ENCODE measurements at places on chromosomes 2 and 18. TPM values are rescaled to one million over a fixed set of nuclear protein-coding genes. Genes with fewer than 3 reads are reported as not detected.
A peak's percentile ranks its signal among the peaks of the same experiment; 100 is the strongest.

- no peak for DNase-seq
- no peaks in the 10 kb centered on the region for H3K36me3 ChIP-seq
- H3K27ac ChIP-seq = no peak overlapping the region
- H3K27me3 ChIP-seq = no peaks in the 10 kb centered on the region
Measured at GRCh38 chr2:128769457-128770142, 450.9 kb upstream of the HS6ST1 start.

LHCGR gene
- total RNA-seq = not detected

DNA sequence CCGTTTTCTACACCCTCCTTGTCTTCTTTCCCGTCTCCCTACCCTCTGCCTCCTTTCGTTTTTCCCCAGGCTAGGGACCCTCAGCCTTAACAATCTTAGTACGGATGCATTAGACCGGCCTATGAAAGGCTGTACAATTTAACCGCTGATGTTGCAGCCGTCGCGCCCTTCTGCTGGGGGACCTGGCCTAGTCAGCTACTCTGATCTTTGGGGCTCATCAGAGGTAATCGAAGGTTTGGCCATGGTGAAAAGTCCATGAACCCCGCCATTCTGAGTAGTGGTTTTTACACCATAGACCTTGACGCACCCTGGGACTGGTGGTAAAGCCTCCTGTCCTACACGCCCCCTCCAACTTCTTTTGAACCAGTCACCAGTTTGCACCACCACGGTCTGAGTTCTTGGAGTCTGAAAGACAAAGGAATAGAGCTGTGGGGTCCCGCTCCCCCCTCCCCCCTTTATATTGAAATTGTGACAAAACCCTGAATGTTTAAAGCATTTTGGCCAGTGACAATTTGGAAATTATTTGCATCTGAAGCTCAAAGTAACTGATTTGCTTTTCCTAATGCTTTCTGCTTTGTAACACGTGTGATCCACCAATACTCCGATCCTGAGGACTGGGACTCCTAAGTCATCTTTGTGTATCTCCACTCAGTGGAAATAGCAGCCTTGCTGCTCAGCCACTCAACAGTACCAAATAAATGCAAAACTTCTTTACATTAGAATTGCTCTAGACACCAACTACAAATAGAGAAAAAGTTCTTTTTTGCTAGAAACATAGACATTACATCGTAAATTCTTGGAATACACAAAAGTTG lies 642 bp upstream of the SRSF7 start:
- no peaks in the 10 kb centered on the region for H3K27me3 ChIP-seq
- peak overlapping the region; percentile 83 for H3K4me3 ChIP-seq
- H3K36me3 ChIP-seq = peaks cover 30% of the 10 kb centered on the region
- H3K4me1 ChIP-seq = peaks cover 33% of the 10 kb centered on the region

DNA sequence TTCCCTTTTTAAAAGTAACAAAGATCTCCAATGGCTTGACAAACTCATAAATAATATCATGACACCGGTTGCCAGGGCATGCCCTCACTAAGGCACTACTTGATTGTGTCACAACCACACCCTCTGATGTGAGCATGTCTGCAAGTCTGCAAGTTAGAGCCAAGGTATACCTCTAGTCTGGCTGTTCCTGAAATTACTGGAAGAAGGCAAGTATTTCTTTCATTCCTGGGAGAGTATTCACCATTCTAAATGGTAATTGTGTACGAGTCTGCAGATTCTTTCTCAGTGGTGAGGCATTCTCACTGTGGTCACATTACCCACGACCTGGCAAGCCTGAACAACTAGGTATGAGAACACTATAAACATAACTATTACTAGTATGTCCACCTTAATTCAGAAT lies 25.7 kb upstream of the RNU4ATAC start:
- no peaks in the 10 kb centered on the region for H3K27me3 ChIP-seq
- DNase-seq = no peak

GYPC gene
- 3.4 TPM for total RNA-seq

DNA sequence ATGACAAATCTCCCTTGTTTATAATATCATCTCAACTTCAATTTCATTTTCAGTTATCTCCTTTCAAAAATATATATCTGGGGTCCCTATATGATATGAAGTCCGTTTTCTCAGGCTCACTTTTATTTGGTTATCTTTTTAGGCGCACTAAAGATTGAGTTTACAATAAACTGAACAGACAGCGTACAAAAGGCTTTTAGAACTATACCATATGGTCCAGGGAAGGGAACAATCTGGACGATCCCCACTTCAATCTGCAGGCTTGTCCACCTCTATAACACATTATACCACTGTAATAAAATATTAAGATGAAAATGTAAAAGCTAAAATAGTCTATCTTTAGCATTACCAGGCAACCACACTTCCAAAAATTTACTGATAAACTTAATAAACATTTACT lies 289.9 kb downstream of the ZEB2 start:
- H3K4me1 ChIP-seq = peaks cover 25% of the 10 kb centered on the region
- no peak overlapping the region for H3K27ac ChIP-seq
- H3K4me3 ChIP-seq = no peak overlapping the region
- no peak for DNase-seq
- H3K27me3 ChIP-seq = no peaks in the 10 kb centered on the region
- no peaks in the 10 kb centered on the region for H3K36me3 ChIP-seq

IL36B gene
- not detected for total RNA-seq

DNA sequence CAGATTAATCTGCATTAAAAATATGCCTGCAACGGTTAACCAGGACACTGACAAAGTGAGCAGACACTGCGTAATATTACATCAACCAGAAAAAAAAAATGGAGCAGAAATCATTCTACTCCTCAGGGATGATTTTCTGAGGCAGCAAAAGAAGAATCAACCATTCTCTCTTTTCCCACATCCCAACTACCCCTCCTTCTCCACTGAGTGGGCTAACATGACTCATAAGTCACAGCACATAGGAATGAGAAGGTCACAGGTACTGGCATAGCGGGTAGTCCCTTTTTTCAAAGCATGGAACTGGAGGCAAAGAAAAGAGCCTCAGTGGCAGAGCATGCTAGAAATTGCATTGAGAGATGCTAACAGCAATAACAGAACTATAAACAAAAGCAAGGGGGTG lies 54.3 kb upstream of the TSPYL6 start:
- H3K27me3 ChIP-seq = no peaks in the 10 kb centered on the region
- DNase-seq = no peak
- H3K4me3 ChIP-seq = no peak overlapping the region
- no peak overlapping the region for H3K27ac ChIP-seq

CFAP65 gene
- total RNA-seq = 0.22 TPM

RHOB gene
- total RNA-seq = 16.1 TPM

DNA sequence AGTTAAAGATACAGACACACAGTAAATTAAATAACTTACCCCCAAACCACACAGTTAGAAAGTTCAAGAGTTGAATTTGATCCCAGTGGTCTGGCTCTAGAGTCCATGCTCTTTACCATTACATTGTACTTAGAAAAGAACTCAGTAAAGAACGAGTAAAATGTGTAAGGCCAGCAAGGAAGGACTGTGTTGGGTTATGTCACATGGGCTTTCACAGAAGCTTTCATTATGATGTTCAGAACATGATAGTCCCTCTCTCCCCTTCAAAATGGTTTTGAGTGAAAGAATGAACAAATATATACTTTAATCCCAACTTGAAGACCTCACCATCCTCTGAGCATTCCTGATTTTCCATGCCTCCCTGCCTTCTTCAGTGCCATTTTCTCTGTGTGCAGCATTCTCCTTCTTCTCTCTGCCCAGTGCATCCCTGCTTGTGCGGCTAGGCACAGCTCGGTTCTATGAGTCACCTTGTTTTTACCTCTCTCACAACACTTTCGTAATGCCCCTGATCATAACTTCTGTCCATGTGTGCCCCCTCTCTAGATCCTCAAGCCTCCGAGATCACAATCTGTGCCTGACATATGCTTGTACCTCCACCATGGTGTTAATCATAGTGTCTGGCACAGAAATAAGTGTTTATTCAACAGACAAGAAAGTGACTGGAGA lies 22.0 kb downstream of the RASGRP3 start:
- H3K27ac ChIP-seq = no peak overlapping the region
- DNase-seq = no peak
- no peak overlapping the region for H3K4me3 ChIP-seq
- H3K4me1 ChIP-seq = peaks cover 3% of the 10 kb centered on the region
- no peaks in the 10 kb centered on the region for H3K27me3 ChIP-seq

GNLY gene
- not detected for total RNA-seq

- H3K36me3 ChIP-seq = peaks cover 4% of the 10 kb centered on the region
- no peaks in the 10 kb centered on the region for H3K4me1 ChIP-seq
- H3K27ac ChIP-seq = no peak overlapping the region
- no peak for DNase-seq
Measured at GRCh38 chr2:152611458-152612231, 105.6 kb downstream of the PRPF40A start.

GRCh38 chr18:48885266-48885923 lies 65.4 kb downstream of the SMAD7 start:
- H3K27me3 ChIP-seq = no peaks in the 10 kb centered on the region
- no peaks in the 10 kb centered on the region for H3K36me3 ChIP-seq
- no peak for DNase-seq
- peaks cover 19% of the 10 kb centered on the region for H3K4me1 ChIP-seq

DNA sequence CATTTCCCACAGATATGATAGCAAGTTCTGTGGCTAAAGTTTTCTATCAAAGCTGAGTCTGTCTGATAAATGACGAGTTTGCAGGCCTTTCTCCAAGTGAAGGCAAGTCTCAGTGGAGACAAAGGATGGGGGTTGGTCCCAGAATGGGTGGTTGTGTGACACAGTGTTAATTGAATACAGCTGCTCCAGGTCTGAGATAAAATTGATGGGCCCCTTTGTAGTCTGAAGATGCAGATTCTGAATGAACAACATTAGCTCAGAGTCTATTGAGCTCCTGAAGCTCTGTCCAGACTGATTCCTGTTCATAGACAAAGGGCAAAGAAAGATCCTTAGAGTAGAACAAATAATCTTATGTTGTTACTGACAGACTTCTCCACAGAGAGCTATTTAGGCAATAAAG lies 296.9 kb upstream of the CYRIA start:
- no peaks in the 10 kb centered on the region for H3K36me3 ChIP-seq
- H3K27ac ChIP-seq = peak overlapping the region; percentile 62
- no peak overlapping the region for H3K4me3 ChIP-seq
- peaks cover 22% of the 10 kb centered on the region for H3K4me1 ChIP-seq

Data from neural progenitor cell (in vitro differentiated cells).